ENCODE measurements at places on chromosomes 7 and 10.
A peak's percentile ranks its signal among the peaks of the same experiment; 100 is the strongest.

GRCh38 chr7:36040679-36041078, 112.4 kb upstream of the EEPD1 start:
- DNase-seq: no peak

DNA sequence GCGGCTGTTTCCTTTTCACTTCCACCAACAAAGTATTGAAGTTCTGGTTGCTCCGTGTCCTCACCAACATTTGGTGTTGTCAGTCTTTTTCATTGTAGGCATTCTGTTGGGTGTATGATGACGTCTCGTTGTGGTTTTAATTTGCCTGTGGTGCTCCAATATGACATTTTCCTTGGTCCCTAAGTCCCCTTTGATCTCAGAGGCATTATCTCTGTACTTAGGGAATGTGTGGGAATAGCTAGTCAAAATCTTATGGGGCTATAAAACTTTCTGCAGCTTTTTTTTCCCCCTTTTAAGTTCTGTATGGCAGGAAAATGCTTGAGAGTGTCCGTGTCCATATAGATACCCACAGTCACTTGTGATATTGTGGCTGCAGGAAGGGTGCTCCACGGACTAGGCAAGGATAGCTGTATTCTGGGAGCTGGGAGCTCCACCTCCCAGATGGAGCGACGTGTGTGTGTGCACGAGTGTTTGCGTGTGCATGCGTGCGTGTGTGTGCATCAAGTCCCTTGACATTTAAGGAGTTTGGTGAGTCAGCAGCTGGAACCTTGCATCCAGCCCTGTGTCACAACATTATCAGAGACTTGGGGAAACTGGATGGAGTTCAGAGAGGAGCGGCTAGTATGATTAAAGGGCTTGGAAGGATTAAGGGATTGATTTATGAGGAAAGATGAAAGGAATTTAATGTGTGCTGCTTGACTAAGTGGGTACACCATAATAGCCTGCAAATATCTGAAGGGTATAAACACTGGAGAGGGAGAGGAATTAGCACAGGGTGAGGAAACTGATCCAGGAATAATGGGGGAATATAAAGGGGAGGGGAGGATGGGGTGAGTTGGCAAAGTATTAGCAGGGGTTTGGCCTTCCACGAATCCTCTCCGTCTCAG, 66.8 kb downstream of the LRMDA start:
- DNase-seq: no peak

DNA sequence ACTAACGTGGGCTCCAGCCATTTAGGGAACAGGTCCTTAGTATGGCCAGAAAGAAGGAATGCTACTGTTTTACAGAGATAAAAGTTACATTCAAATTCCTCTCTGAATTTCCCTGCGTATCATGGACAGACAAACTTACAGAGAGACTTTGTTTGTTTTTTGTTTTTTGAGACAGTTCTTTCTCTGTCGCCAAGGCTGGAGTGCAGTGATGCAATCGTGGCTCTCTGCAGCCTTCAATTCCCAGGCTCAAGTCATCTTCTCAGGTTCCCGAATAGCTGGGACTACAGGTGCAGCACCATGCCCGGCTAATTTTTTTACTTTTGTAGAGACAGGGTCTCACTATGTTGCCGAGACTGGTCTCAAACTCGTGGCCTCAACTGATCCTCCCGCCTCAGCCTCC, 64.5 kb upstream of the MPP7 start:
- no peak for DNase-seq

- DNase-seq: no peak
Measured at GRCh38 chr10:86613905-86614304, 40.4 kb upstream of the OPN4 start.

DNA sequence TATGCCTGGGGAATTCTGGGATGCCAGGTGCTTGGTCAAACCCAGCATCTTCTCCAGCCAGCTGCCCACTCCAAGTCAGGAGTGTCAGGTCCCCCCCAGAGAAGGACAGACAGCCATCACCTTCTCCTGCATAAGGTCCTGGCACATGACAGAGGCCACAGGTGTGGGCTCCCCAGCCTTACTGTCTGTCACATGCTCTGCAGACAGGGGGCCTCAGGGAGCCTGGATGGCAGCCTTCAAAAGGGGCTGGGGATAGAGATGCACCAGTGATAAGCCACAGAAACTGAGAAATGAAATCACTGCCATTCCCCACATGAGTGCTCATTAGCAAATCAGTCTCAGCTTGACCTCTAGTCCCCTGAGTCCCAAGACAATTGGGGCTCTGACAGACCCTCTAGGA, 72.9 kb downstream of the PLXNA4 start:
- DNase-seq: no peak

- DNase-seq: no peak
Measured at GRCh38 chr10:83921984-83922860, 217.1 kb upstream of the GHITM start.

DNA sequence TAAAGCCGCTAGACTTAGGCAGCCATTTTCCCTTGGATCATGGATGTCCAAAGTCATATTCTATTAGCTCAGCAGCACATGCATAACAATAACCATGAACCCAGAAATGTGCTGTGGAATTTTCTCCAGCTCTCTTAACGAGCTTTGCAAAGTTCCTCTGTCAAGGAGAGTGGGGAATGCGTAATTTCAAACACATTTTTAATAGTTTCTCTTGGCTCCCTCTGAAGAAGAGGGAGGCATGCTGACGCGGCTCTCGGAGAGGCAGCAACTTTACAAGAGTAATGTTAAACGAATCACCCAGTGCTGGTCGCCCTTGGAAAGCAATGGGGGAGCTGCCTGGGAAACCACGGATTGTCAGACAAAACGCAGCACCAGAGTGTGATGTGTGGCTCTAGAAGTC, 114.8 kb downstream of the RAB18 start:
- DNase-seq: no peak

DNA sequence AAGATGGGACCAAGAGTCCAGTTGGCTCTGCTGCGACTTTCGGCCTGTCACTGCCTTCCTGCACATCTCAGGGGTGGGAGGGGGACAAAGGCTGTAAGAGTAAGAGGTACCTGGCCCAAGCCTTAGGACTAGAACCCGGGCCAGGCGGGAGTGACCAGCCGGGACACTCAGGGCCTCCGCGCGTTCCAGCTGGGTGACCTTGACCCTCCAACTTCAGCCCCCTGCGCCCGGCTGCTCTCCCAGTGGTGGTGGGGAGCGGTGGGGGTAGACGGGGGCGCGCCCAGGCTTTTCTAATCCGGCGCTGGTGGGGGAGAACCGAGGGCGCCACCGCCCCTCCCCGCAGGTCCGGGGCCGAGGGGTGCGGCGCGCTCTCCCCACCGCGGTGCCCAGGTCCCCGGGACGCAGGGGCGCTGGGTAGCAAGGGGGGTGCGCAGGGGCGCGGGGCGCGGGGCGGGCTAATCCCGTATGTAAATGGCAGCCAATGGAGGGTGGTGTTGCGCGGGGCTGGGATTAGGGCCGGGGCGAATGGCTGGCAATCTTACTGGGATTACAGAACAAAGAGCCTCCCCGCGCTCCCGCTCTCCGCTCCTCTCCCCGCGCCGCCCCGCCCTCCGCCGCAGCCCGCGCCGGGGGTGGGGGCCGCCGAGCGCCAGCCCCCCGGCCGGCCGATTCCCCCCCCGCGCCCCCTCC, at the start of gene GTF2IRD1:
Gene GTF2IRD1 (plus strand): TSS at position 585 of the 690 bp plus-strand sequence. CDS start 54,175 bp downstream, outside the sequence.
- peak; percentile 55 for DNase-seq

- DNase-seq: no peak
Measured at GRCh38 chr10:110275128-110275729, 29.5 kb downstream of the SMNDC1 start.

GRCh38 chr10:89342206-89342958, 14.6 kb downstream of the IFIT3 start:
- DNase-seq: peak; percentile 86

DNA sequence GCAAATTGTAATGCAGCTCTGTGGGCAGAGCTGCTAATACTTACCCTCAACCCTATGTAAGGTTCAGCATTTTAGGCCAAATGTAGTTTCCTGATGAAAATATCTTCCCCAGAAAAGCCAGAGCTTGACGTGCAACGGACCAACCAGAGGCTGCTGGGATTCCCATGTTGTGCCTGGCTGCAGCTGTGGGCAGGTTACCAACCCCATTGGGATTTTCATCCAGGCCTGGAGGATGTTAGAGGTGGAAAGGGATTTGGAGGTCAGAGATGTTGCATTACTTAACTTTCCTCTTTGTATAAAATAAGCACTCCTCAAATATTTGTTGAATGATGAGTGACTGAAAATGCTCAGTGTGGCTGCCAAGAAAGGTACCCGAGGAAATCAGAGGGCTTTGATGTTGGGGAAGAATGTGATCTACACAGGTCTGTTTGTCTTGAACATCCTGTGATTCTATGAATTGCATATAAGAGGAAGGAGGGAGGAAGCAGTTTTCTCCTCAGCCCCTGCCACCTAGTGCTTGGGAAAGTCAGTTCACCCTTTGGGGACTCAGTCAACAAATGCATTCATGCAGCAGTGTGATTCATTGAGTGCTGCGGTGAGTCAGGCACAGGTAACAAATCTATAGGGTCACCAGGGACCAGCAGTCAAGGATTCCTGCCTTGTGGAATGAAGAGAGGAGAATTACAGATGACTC, 487.2 kb downstream of the RPS24 start:
- DNase-seq: no peak

DNA sequence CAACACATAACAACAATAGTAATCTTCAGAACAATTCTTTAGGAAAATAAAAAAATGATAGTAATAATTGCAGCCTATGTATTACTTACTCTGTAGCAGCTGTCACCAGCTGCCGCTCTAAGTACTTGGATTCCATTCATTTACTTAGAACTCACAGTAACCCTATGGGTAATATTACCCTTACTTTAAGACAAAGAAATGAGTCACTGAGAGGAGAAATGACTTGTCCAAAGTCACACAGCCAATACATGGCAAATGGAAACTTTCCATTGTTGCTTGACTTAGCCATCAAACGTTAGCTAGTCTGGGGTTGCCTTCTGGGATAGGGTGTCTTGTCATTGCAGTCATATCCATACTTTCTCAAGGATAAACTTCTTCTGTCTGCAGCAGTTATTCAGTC, 3.6 kb downstream of the CCNY start:
- DNase-seq: no peak

GRCh38 chr7:155456738-155457543, 988 bp upstream of the EN2 start:
- peak; percentile 23 for DNase-seq

- DNase-seq: no peak
Measured at GRCh38 chr10:79188154-79188965, 119.6 kb downstream of the ZMIZ1 start.

DNA sequence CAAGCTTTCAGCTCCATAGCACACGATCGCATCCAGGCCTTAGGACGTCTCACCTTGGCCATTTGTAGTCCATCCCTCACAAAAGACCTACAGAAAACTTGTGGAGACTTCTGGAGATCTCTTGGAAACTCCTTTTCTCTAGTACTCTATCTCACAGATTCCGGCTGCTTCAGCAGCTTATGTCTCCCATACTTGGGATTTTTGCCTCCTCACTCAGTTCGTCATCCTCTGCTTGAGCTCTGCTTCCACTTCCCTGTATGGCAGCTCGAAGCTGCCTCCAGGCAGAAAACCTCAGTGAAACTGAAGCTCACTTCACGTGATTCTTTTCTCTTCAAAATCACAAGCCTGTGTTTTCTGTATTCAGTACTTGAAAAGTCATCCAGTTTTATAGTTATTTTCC, 178.7 kb upstream of the GDF10 start:
- no peak for DNase-seq

- DNase-seq: no peak
Measured at GRCh38 chr7:100888988-100889750, at the start of gene UFSP1. Gene UFSP1 (minus strand): TSS chr7:100889715. CDS start chr7:100889271, 444 bp downstream.

DNA sequence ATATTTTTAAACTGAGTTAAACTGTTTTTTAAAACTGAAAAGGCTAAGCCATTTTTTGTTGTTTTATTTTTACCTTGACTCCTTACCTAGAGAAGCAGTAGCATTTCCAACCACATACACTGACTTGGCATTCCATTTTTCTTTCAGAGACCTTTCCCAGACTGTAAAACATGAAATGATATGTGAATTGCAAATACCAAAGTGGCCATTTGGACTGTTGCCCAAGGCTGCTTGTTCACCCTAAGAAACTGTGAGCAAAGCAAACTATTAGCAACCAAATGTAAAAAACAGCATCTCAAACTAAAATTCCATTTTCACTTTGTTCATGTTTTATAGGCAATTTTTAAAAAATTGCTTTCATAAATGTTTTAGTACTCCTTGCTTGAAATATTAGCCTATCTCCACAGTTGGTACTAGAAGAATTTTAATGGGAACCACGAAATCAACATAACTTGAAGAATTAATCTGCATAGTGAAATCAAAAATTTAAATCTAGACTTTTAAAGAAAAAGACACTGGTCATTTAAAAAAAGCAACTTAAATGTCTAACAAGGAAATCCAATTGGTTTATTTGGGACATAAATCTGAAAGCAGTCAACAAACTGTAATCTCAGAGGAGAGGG, 10.8 kb downstream of the UROS start:
- no peak for DNase-seq

GRCh38 chr10:92506336-92506735, 67.6 kb downstream of the IDE start:
- DNase-seq: no peak

DNA sequence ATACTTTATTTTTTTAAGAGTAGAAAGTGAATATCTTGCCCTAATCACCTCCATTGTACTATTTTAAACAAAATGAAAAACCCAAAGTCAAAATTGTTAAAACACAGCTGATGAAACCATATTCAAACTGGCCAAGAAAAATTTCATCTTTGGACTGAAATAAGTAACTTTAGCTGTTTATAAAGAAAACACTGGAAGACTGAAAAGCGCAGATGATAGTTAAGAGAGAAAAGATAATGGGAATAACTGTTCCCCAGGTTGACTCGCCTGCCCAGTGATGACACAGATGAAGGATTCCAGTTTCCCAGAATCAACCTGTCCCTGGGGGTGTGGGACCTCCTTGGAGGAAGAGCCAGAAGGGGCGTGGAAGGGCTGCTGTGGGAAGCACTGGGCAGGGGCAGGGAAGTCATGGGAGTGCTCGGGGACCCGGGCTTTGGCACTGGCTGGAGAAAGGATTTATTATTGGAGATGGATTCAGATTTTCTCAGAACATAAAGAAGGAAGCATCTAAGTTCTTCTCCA, 43.1 kb downstream of the DENND2A start:
- no peak for DNase-seq

GRCh38 chr10:70952401-70952800, 64.0 kb upstream of the PCBD1 start:
- DNase-seq: no peak

- no peak for DNase-seq
Measured at GRCh38 chr7:117612637-117613036, 132.8 kb downstream of the CFTR start.

DNA sequence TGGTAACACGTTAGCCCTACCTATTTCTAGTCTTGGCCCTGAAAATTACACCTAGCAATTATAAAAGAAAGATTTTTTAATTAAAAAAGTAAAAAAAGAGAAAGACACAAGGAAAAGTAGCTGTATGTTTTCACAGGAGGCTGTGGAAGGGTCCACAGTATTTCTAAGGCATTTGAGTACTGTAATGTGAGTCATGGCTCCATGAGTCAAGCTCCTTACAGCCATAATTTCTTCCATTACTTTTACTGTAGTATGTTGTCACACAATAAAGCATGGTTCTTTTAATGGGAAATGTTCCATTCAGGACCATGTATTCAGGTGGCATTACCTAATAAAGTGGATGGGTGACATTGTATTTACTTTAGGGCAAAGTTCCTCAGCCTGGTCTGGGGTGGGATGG, 113.4 kb downstream of the GPR37 start:
- no peak for DNase-seq

GRCh38 chr10:2119316-2119715, 382.0 kb upstream of the ADARB2 start:
- DNase-seq: no peak

- DNase-seq: no peak
Measured at GRCh38 chr10:129622736-129623135, 155.7 kb downstream of the MGMT start.
